Activated naive CD8-positive, alpha-beta T cell treated with anti-CD3 and anti-CD28 coated beads for 36 hours (primary cell): ENCODE measurements at places on chromosomes 7 and 10.

GRCh38 chr7:41573862-41574261 lies 129.0 kb downstream of the INHBA start:
- DNase-seq: no peak

DNA sequence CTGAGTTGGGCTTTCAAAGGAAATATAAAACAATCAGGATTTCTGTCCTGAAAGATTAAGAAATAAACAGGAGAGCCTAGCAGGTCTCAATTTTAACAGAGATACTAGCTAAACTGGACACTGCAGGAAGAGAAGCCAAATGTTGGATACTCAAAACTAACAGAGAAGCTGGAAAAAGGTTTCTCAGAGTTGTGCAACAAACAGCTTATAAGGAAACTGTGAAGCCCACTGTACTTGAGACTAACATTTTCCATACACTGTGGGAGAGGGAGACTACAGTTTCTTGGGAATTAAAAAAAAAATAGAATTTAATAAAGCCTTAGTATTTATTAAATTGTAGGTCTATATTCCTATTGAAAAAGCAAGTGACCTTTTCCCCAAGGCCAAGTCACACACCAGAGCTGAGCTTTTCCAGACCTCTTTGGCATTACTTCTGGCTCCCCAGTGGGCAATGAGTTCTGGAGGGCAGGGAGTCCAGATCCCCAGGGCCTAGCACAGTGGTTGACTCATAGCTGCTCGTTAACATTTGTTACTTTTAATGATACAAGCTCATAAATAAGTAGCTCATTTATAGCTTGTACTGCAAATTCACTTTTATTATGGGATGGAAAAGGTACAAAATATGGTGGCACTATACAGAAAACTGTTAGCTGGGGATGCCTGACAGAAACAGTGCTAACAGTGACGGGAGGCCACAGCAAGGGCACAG lies 68.3 kb downstream of the MINDY3 start:
- DNase-seq: no peak

DNA sequence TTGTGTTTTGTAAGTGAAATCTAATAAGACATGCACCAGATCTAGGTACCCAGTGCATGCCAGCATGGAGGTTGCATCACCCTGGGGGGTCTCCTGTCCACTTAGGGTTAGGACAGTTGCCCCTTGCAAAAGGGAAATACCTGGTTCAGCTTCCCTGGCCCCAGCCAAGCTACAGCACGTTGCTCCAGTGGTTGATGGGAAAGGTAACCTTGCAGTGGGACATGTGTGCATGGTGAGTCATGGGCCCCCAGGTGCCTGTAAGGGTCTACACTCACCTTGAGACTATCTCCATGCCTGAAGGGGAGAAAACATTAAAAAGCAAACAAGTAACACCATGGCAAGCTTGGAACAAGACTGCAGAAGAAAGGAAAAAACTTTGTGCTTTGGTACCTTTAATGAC lies 143.9 kb downstream of the LSM5 start:
- no peak for DNase-seq

DNA sequence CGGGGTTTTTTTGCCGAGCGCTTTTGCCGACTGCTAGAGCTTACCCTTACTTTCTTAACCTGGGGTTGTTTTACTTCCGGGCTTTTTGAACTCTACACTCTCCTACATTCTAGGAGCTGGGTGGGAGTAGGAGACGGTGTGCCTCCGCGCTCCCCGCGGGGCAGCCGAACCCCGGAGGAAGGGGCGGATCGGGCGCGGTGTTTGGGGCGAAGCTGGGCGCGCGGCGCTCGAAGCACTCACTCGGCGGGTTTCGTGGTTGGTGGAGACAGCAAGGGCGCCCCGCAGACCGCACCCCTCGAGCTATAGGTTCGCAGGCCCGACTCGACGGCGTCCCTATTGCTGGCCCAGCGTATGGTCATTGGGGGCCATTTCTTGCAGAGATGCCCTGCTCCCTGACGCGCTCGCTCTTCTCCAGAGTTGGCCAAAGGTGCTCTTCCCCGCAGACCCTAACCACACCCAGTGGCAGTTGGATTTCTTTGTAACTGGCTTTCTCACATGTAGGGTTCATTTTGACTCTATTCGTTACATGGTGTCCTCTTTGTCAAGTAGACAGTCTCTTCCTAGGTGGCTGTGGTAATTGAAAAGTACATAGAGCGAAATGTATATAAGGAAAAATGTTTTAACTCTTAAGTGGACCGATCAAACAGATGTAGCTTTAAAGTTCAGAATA lies 364 bp downstream of the ZNF518A start:
- DNase-seq: peak; percentile 83

DNA sequence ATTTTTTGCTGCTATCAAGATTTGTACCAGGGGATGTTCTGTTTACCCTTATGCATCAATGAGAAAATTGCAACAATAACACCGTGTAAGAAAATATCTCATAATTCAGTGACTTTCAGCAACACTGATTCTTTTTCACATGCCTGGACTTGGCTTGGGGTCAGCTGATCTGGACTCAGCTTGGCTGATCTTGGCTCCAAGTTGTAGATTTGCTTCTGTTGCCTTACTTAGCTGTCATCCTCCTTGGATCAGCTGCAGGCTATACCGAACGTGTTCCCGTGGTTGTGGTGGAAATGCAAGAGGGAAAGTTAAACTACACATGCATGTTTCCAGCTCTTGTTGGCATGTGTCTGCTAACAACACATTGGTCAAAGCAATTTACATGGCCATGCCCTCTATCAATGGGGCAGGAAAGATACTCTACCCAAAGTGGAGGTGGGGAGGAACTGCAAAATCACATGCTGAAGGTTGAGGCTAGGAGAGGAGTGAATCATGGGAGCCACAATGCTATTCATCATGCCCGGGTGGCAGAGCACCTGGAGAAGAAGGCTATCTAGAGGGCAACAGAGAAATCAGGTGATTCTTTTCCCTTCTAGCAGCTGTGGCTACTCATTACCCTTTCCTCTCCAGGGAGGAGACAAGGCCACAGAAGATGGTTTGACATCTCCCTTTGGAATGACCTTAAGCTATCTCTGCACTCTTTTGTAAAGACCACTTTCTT lies 1276.3 kb upstream of the AUTS2 start:
- DNase-seq: no peak

DNA sequence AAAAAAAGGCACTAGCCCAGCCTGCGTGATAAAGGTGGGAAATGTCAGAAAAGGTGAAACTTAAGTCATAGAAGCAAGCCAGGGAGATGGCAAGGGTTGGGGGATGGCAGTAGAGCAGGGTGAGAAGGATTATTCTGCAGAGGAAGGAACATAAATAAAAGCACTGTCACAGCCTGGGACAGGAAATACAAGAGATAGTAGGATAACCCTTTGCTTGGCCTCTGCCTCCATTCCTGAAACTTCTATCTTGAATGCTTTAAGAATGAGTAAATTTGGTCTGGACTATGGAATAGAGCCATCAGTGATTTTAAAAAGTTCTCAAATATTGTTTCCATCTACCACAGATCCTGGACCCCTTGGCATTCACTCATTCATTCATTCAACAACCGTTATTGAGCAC lies 50.0 kb downstream of the ABCC2 start:
- no peak for DNase-seq

- DNase-seq: no peak
Observed at GRCh38 chr10:88012641-88013040, 149.2 kb downstream of the PTEN start.

GRCh38 chr10:77192402-77192801 lies 445.2 kb downstream of the KCNMA1 start:
- no peak for DNase-seq

DNA sequence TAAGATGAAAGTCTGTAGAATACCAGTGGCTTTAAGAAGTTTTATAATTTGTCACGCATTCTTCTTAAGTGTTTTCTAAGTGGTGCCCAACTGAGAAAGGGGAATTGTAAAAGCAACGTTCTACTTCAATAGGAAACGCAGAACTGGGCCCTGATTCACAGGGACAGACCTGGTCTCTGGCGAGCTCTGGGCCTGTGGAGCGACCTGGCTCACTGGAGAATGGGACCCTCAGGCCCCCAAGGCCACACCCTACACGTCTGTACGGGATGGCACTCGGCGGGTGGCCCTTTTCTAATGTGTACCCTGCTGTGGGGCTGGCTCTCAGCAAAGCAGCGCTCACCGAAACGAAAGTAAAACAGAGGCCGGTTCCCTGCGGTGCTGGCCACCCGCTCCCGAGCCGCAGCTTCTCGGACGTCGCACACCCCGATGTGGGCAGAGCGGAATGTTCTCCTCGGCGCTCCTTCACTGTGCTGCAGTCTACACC lies 205.0 kb downstream of the DIP2C start:
- peak; percentile 41 for DNase-seq

DNA sequence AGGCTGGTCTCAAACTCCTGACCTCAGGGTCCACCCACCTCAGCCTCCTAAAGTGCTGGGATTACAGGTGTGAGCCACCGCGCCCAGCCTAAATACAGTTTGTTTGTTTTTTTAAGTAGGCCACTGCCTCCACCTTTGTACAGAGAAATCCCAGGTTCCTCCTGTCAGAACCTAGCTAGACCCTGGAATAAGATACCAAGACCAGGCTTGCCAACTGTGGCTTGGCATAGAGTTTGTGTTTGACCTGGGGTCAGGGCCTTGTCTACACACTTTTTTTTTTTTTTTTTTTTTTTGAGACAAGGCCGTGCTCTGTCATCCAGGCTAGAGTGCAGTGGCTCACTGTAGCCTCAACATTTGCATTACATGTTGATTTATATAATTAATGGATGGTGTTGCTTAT lies 34.3 kb upstream of the DNAH11 start:
- DNase-seq: no peak

GRCh38 chr7:44569959-44570358 lies 3.7 kb downstream of the DDX56 start:
- no peak for DNase-seq

DNA sequence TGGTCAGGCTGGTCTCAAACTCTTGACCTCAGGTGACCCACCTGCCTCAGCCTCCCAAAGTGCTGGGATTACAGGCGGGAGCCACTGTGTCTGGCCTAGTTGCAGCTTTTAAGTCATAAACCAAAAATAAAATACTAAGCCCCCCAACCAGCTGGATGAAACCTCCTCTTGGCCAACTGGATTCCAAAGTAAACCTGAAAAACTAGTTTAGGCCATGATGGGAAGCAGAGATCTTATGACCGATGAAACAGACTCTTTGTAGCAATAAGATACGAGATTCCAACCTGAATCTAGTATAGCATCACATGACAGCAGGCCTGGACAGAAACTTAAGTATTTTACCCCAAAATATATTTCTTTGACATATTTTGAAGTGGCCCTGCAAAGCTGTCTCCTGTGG lies 9.1 kb upstream of the MCM10 start:
- DNase-seq: no peak

GRCh38 chr7:55413442-55413841 lies 48.3 kb downstream of the LANCL2 start:
- DNase-seq: no peak

DNA sequence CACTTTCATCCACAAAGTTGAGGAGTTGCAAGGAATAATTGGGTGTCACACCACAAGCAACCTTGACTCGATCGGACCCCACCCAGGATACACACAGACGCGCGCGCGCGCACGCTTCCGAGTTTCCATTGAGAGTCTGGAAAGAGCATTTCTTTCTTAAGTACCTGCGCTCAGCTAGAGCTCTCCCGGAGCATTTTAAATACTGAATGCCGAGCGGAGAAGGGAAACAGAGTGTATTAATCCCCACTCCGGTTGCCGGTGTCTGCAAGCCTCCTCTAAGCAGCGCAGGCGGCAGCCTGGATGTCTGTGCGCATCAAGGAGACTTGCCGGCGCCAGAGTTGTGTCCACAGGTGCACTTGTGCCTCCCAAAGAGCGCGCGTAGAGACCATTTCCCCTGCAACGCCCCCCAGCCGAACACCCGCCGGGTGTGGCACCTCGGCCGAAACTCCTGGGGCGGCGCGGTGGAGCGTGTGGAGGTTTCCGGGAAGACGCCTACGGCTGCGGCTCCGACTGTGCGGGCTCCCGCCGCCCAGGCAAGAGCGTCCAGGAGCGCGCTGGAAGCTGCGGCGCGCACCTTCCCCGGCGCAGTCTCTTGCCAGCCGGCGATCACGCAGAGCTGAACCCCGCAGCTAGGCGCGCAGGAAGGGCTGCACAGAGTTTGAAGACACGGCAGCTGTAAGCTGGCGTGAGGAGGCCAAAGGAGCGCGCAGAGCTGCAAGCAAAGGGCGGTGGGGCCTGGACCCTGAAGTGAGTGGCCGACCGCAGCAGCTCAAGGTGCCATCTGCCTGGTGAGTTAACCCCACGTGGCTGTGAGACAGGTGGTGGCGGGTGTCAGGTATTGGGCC lies 1.1 kb upstream of the FEZF1 start:
- DNase-seq: no peak

GRCh38 chr10:86535132-86535882 lies 13.7 kb upstream of the WAPL start:
- DNase-seq: no peak

- DNase-seq: no peak
Observed at GRCh38 chr7:117219485-117219884, 103.4 kb downstream of the WNT2 start.

DNA sequence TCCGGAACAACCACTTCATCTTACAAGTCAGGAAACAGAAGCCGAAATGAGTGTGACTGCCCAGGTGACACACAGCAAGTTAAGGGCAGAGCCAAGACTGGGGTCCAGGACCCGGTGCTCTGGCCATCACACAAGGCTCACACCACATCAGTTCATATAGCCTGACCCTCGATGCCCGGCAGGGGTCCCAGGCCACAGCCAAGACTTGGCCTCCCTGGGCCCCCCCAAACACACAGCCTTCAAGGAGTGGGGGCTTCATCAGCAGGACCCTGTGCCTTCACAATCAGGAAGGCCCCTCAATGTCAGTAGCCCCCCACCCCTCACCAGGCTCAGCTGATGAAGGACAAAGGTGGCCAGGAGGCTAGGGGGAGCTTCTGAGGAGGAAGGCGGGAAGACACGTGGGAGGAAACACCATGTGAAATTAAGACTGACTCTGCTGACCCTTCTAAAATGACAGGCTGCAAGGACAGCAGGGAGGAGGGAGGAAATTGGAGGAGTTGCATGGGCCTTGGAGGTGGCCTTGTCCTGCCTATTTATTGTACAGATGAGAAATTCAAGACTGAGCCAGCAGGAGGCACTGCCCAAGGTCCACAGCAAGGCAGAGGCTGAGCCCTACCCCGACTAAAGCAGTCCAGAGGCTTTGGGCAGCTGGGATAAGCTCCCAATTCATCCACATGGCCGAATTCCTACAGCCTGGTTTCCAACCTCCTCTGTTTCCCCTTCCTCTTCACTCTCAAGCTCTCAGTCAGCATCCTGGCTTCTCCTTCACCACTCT lies 216.1 kb upstream of the ZMIZ1 start:
- DNase-seq: peak; percentile 7

DNA sequence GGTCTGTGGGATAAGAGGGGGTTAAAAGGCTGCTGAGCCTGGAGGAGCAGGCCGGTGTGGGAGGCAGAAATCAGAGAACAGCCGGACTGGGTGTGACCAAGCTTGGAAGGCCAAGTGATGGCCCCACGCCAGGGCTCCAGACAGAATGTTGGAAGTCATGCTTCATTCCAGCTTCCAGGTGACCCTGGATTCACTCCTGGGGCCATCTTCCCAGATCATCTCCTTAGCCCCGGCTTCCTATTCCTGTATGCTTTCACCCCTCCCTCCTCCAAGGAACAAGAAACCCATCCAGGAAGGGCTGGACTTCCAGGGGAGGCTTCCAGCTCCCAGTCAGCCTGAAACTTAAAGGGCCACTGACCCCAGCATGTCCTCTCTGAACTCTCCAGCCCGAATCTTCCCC lies 1.0 kb downstream of the INMT start:
- no peak for DNase-seq
